ENCODE measurements at places on chromosomes 2 and 18.

- DNase-seq, result no peak
These were observed 388.1 kb downstream of the SLC4A3 start for GRCh38 chr2:220015576-220015975.

DNA sequence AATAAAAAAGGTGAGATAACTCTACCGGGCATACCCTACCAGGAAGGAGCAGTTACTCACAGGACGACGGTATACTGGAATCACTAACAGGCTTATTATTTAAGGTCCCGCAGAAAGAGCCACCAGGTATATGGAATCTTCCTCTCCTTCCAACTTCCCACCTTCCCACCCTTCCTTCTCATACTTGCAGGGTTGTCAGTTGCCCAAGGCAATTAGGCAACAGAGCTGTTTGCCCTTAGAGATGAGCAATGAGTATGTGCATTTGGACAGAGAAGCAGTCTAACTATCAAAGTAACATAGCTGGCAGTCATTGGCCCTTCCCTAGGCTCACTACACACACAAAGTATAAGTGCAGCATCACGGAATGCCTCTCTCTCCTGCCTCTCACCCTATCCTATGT lies 32.1 kb upstream of the EVA1A start:
- no peak for DNase-seq

GRCh38 chr2:67463810-67464209 lies 66.7 kb downstream of the ETAA1 start:
- no peak for DNase-seq

DNA sequence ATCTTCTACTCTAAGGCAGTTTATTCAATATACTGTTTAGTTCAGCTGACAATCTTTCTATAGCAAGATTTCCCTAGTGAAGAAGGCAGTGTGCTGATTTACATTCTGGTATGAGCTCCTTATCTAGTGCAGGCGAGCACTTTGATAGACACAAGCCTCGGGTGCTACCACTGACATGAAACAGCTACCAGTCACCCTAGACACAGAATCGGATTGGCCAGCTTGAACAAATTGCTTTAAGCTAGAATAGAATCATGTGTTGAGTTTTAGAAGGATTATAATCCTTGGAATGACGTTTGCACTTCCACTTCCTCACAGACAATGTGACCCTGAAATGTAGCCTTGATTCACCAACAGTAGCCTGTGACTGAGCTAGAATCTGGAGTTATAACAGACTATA lies 394.0 kb downstream of the EPHA4 start:
- no peak for DNase-seq

GRCh38 chr18:75130591-75131328 lies 78.2 kb downstream of the PTGR3 start:
- no peak for DNase-seq

DNA sequence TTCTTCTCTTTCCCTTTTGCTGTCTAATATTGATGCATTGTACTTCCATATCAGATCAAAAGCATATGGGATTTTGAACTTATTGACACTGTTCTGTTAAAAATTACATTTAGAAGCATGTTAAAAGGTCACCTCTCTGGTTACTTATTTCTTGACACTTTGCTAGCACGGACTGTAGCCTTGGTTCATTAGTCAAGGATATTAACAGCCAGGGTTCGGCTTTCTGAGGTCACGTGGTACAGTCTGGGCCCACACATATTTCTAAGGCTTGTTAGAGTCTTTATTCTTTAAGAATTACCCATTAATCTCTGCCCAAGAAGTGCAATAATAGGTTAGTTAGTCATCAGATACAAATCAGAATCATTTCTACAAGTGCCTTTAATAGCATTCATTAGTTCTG lies 1035.8 kb upstream of the FANCL start:
- DNase-seq, result no peak

- DNase-seq, result no peak
These were observed 45.6 kb downstream of the ZNF519 start for GRCh38 chr18:14086458-14087231.

- peak; percentile 22 for DNase-seq
These were observed 195.1 kb downstream of the KCNE4 start for GRCh38 chr2:223247136-223247535.

DNA sequence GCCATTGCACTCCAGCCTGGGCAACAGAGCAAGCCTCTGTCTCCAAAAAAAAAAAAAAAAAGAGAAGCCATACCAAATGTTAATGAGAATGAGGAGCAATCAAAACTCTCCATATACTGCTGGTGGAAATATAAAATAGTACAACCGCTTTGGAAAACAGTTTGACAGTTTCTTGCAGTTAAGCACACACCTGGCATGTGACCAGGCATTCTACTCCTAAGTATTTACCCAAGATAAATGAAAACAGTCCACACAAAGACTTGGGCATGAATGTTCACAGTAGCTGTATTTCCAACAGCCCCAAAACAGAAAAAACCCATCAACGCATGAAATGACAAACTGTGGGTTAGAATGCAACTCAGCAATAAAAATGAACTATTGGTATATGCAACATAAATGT lies 76.0 kb upstream of the ST8SIA5 start:
- DNase-seq, result no peak

DNA sequence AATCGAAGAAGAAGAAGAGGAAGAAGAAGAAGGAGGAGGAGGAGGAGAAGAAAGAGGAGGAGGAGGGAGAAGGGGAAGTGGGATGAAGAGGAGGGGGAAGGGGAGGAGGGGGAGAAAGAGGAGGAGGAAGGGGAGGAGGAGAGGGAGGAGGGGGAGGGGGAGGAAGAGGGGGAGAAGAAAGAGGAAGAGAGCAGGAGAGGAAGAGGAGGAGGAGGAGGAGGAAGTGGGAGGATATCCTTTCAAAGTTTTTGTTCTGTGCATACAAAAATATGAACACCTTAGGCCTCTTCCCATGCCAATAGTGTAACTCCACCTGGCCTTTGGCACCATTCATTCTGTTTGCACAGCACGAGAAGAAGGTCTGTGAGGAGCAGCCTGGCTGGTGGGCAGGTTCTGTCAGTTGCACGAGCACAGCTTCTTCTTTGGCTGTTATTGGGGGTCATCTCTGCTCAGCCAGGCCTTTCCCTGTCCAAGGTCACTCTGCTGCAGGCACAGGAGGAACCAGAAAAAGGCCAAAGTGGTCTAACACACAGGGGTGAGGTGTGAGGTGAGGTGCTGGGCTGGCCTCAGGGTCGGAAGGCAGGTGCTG lies 25.8 kb upstream of the PLB1 start:
- no peak for DNase-seq

Data from iPS DF 6.9 (cell line).